HCT116 (cell line): ENCODE measurements at places on chromosomes 3 and 15.

GRCh38 chr15:56241374-56242105 lies 2.1 kb downstream of the RFX7 start:
- DNase-seq, result no peak

- no peak for DNase-seq
Measured at GRCh38 chr3:124336067-124336656, 344.2 kb upstream of the ROPN1 start.

- no peak for DNase-seq
Measured at GRCh38 chr3:187104933-187105332, 34.4 kb downstream of the RPL39L start.

GRCh38 chr15:63200464-63201249 lies 11.3 kb downstream of the RAB8B start:
- DNase-seq, result no peak

DNA sequence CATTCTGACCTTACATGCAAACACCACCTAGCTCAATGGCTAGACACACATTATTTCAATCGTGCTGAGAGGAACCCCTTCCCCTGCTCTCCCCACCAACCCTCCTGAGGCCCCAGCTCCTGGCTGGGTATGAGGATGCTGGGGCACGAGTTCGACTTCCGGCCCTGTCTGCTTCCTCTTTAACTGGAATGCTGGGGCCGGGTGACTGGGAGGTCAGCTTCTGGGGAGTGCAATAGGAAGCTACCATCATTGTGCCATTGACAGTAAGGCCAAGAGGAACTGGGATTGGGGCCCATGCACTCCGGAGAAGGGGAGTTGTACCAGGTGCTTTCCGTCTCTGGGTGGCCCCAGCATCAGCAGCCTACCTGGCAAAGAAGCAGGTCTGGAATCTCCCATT lies 15.6 kb upstream of the TLE3 start:
- DNase-seq, result no peak

DNA sequence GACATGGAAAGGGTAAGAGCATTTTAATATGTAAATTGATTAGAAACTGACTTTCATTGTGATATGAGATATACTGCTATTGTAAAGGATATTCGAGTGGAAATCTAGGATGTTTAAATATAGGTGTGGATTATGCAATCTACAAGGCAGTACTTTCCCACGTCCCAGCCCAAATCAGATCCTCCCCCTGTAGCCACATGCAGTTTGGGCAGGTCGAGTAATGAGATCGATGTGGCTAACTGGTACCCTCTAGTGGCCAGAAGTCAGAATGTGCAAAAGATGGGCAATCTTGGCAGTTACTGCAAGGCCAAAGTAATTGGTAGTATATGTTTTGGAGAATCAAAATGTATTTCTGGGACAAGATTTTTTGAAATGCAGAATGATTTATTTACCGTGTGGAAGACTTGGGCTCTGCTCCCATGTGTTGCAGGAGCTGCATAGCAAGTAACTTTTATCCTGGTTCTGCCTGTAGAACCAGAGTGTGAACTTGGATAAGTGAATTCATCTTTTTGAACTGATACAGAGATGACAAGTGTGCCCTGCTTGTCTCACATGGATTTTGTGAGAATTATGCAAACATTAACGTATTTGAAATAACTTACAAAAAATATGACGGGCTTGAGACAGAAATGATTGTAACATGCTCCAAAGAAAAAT lies 94.5 kb upstream of the ADAMTSL3 start:
- DNase-seq, result peak; percentile 60

GRCh38 chr3:52401551-52401950 lies 43.4 kb downstream of the SEMA3G start:
- no peak for DNase-seq

DNA sequence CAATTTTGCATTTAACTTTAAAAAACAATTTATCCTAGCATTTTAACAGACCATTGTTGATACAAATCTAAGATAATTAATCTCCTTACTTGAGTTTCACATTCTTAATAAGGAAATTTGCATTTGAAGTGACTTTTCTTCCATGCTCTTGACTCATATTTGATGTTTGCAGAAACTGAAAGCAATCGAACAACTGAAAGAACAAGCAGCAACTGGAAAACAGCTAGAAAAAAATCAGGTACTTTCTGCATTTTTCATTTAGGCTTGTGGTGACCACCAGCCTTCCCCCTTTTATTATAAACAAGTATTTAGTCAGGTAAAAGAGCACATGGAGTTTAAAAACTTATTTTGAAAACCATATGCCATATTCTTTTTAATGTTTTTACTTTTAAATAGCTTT lies 20.1 kb upstream of the SELENOT start:
- no peak for DNase-seq

GRCh38 chr3:54131890-54132289 lies 9.5 kb downstream of the CACNA2D3 start:
- no peak for DNase-seq

DNA sequence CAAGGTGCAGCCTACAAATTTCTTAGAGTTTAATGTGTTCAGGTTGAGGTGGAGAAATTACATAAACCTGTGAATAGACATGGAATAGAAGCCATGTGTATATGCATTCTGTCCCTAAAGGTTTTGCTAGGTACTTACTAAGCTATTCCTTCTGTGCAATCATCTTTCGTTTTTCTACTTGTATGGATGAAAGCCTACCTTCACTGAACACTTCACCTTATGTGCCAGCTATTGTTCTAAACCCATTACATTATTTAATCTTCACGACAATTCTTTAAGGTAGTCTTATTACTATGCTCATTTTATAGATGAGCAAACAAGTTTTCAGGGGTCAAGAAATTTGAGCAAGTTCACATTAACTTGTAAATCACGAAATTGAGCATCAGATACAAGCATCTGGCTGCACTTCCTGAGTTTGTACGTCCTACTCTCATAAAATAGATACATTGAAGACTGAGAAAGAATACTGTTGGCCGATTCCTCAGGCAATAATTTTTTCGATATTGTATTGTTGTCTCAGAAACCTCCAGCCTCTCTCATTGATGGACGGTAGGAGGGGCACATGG lies 635 bp upstream of the RCN2 start:
- no peak for DNase-seq

- DNase-seq, result no peak
Measured at GRCh38 chr3:163491714-163492113, 1586.6 kb downstream of the SI start.
